AG08396 (cell line): ENCODE measurements at places on chromosomes 7 and 10.
A peak's percentile ranks its signal among the peaks of the same experiment; 100 is the strongest.

DNA sequence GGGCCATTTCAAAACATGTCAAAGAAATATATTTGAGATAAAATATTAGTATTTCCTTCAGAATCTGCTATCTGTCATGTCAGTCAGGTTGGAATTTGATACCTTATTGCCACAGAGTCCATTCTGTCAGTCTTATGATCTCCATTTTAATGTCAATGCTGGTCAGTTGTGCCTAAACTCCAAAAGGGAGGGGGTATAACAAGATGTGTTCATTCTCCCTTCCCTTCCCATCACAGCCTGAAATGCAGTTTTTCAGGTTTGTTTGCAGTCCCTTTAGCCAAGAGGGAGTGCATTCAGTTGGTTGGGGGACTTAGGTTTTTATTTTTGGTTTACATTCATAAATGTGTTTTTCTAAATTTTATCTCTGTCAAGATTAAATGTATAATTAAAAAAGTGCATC lies 59.8 kb upstream of the INHBA start:
- DNase-seq, result no peak

GRCh38 chr10:71314028-71314693 lies 4.9 kb upstream of the SLC29A3 start:
- peak; percentile 84 for DNase-seq

- DNase-seq, result no peak
Observed at GRCh38 chr10:63384675-63385074, 81.1 kb downstream of the JMJD1C start.

- DNase-seq, result no peak
Observed at GRCh38 chr7:140512317-140513000, 33.2 kb upstream of the MKRN1 start.

GRCh38 chr10:52623761-52624160 lies 148.8 kb downstream of the MBL2 start:
- no peak for DNase-seq

- DNase-seq, result no peak
Observed at GRCh38 chr10:100348389-100348927, 1.4 kb downstream of the SCD start.

- DNase-seq, result no peak
Observed at GRCh38 chr10:78766603-78767002, 302.2 kb upstream of the ZMIZ1 start.

GRCh38 chr7:143210541-143210940 lies 11.3 kb upstream of the TAS2R40 start:
- DNase-seq, result no peak

GRCh38 chr10:130489891-130490290 lies 353.7 kb downstream of the GLRX3 start:
- DNase-seq, result no peak
